ENCODE measurements at places on chromosomes 3 and 15.

DNA sequence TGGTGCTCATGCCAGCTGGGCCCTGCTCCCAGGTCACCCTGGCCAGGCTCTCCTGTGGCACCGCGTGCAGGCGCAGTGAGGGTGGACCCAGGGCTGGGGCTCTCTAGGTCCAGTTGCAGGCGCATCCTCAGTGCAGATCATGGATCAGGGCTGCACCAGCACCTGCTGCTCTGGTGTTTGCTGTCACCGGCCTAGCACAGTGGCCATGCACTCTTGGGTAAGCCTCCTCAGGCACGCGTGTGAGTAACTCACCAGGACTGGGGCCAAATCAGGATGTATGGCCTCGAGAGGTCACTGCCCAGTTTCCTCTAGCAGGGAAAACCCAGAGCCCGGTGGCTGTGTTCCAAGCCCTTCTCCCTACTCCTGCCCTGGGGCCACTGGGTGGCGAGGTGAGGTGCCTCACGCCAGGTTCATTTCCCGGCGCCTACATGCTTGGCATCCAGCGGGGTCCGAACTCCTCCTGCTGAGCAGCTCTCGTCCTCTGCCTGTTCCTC is 45.5 kb upstream of the SLC41A3 start:
- no peak for DNase-seq

DNA sequence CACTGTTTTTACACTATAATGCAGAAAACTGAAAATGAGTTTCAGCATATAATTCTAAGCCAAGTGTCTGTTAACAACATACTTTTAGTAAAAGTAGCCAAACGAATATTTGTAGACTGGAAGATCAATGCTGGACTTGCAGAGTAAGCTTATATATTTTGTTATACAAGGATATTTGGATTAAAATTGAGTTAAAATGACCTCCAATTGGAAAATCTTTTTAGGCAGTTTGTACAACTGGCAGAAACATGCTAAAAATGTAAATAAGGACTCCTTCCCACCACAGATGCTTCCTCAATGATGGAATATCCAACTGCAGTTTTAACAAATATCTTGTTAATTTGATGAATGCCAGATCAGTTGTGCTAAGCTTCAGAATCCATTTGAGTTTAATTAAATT is 25.3 kb downstream of the ZBBX start:
- no peak for DNase-seq

DNA sequence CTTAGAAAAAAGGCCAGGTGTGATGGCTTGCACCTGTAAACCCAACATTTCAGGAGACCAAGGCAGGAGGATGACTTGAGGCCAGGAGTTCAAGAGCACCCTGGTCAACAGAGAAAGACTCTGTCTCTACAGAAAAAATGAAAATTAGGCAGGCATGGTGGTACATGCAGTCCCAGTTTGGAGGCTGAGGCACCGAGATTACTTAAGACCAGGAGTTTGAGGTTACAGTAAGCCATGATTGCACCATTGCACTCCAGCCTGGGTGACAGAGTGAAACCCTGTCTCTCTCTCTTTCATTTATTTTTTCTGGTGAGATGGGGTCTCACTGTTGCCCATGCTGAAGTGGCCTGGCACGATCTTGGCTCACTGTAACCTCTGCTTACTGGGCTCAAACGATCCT is 24.7 kb downstream of the IP6K1 start:
- no peak for DNase-seq

DNA sequence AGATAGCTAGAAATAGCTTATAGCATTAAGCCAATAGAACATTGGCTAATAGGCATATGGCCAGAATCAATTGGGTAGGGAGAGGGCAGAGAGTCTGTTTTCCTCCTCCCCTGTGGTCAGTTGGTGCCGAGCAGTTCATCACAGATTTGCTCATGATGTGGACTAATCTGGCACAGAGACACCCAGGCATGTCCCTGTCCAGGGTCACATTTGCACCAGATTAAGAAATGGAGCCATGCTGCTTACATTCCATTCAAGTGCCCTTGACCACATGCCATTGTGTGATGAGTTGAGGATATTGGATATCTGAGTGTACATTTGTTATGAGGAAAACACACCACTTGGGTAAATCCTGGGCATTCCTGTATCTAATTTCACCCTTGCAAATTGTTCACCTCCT is 53.4 kb downstream of the USP13 start:
- DNase-seq = no peak

GRCh38 chr3:40307176-40307575 is 2.3 kb upstream of the EIF1B start:
- DNase-seq = no peak

GRCh38 chr3:52786330-52787215 is 8.0 kb upstream of the ITIH3 start:
- no peak for DNase-seq

DNA sequence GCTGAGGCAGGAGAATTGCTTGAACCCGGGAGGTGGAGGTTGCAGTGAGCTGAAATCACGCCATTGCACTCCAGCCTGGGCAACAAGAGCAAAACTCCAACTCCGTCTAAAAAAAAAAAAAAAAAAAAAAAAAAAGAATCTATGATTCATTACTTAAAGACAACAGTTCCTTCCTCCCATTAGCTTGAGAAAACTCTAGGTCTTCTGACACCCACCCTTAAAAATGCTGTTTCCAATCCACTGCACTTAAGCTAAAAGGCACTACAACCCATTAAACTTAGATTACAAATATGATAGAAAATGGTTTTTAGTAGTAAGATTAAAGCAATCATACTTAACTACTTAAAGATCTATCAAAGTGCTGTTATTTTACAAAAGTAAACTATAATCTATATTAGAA is 40.0 kb upstream of the BHLHE40 start:
- DNase-seq = no peak

DNA sequence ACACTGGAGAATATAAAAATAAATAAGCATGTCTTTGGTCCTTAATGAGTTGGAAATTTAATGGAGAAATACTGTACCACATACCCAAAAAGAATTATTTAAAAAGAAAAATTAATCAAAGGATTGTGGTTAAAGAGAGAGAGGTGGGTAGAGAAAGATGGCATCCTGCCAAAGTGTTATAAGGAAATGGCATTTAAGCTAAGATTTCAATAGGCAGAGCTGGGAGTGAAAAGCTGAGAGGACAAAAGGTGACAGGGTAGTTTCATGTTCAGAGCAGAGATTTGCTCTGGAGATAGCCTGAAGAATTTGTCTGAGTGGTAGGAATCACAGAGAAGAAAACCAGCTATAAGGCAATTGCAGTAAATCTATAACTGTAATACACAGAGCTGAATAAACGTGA is 181.0 kb downstream of the SI start:
- DNase-seq = no peak

- DNase-seq = no peak
These were observed 107.9 kb downstream of the ATG7 start for GRCh38 chr3:11379824-11380701.

DNA sequence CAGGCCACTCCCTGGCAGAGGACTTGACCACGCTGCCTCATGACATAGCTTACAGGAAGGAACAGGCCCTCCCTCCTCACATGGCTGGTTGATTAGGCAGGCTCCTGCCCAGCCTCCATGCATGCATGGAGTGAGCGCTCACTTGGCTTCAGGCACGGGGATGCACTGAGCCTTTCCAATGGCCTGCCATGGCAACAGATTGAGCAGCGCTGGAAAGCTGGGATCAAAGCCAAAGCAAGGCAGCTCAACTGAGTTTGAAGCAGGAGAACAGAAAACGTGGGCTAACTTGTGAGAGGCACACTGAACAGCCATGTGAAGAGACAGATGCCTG is 5.9 kb upstream of the GRAMD2A start:
- DNase-seq = no peak

- DNase-seq = no peak
These were observed 171.8 kb downstream of the SMAD6 start for GRCh38 chr15:66873856-66874255.

DNA sequence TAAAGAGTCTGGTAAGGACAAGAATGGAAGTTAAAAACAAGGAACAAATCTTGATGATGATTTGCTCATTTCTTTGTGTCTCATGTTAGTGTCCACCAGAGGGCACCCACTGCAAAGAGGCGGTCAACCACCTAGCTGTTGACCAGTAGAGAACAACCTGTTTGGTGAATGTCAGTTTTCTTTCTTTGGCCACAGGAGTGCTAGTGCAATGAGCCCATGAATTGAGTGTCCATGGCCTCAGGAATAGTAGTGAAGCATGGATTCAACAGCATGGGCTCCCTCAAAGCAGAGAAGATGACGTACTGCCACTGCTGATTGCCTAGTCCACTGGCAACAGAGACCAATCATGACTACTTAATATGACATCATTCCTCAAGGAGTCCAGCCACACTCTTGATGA is 10.7 kb upstream of the CNTN6 start:
- no peak for DNase-seq

DNA sequence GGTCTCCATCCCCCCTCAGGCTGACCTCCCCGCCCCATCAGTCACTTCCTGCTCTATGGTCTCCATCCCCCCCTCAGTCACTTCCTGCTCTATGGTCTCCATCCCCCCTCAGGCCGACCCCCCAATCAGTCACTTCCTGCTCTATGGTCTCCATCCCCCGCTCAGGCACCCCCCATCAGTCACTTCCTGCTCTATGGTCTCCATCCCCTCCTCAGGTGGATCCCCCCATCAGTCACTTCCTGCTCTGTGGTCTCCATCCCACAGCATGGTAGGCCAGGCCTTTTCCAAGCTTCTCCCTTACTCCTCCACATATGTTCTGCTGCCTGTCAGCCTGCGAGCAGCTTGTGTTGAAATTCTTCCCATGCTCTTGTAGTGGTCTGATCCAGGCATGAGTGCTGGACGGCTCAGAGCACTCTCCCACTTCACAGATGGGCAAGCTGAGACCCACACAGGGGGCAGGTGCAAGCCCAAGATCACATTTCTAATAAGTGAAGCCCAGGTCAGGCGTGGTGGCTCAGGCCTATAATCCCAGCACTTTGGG is 36.8 kb downstream of the BDH1 start:
- DNase-seq = no peak

DNA sequence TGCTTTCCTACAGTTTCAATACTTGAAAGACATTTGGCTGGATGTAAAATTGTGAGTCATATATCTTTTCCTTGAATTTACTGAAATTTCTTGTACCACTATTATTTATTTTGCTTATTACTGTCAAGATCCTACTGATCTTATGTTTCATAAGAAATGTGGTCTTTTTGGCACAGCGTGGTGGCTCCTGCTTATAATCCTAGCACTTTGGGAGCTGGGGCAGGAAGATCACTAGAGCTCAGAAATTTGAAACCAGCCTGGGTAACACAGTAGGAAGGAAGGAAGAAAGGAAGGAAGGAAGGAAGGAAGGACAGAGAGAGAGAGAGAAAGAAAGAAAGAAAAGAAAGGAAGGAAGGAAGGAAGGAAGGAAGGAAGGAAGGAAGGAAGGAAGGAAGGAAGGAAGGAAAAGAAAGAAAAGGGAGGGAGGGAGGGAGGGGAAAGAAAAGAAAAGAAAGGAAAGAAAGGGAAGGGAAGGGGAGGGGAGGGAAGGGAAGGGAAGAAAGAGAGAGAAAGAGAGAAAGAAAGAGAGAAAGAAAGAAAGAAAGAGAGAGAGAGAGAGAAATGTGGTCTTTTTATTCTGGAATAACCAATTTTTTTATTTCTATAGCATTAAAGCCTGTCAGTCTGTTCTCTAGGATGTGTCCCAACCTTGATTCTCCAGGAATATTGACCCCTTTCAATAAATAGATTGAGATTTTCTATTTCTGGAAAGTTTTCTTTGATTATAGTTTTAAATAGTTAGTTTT is 572.0 kb upstream of the TGFBR2 start:
- DNase-seq = no peak

Measured in stimulated activated CD8-positive, alpha-beta memory T cell treated with anti-CD3 and anti-CD28 coated beads, Interleukin-7, amount 100 ng/mL, for 1 hour (primary cell).